ENCODE measurements at places on chromosomes 13 and 19.

GRCh38 chr13:111326981-111327642 is 6.7 kb downstream of the TEX29 start:
- no peak for DNase-seq

- DNase-seq: no peak
These were observed 155.6 kb downstream of the COG6 start for GRCh38 chr13:39811051-39811450.

GRCh38 chr13:97012251-97013048 is 18.2 kb upstream of the OXGR1 start:
- DNase-seq: no peak

- DNase-seq: no peak
These were observed 621.5 kb upstream of the ATXN8OS start for GRCh38 chr13:69485991-69486592.

GRCh38 chr13:114032126-114032799 is 58.4 kb upstream of the C13orf46 start:
- DNase-seq: no peak

DNA sequence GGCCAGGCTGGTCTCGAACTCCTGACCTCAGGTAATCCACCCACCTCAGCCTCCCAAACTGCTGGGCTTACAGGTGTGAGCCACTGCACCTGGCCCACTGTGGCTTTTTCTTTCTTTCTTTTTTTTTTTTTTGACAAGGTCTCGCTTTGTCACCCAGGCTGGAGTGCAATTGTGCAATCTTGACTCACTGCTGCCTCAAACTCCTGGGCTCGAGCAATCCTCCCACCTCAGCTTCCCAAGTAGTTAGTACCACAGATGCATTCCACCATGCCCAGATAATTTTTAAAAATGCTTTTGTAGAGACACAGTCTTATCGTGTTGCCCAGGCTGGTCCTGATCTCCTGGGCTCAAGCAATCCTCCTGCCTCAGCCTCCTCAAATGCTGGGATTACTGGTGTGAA is 12.1 kb upstream of the FCGBP start:
- no peak for DNase-seq

- DNase-seq: no peak
These were observed 490.5 kb upstream of the SLC10A2 start for GRCh38 chr13:103556681-103557080.

GRCh38 chr19:7817801-7818200 is 12.2 kb upstream of the EVI5L start:
- DNase-seq: no peak

DNA sequence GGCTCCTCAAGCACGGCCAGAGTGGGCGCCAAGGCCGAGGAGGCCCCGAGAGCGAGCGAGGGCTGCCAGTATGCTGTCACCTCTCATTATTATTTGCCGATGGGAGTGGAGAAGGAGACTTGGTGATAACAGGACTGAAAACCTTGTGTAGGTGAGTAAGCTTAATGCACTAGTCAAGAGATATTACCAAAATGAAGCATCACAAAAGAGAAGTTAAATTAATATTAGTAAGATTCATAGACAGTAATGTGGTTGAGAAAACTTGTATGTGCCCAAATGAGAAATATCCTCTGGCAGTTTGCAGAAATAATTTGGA is 204.5 kb upstream of the SLITRK1 start:
- DNase-seq: no peak

GRCh38 chr13:52929846-52930245 is 81.4 kb upstream of the PCDH8 start:
- DNase-seq: no peak

GRCh38 chr13:47291107-47291656 is 394.3 kb upstream of the HTR2A start:
- no peak for DNase-seq

DNA sequence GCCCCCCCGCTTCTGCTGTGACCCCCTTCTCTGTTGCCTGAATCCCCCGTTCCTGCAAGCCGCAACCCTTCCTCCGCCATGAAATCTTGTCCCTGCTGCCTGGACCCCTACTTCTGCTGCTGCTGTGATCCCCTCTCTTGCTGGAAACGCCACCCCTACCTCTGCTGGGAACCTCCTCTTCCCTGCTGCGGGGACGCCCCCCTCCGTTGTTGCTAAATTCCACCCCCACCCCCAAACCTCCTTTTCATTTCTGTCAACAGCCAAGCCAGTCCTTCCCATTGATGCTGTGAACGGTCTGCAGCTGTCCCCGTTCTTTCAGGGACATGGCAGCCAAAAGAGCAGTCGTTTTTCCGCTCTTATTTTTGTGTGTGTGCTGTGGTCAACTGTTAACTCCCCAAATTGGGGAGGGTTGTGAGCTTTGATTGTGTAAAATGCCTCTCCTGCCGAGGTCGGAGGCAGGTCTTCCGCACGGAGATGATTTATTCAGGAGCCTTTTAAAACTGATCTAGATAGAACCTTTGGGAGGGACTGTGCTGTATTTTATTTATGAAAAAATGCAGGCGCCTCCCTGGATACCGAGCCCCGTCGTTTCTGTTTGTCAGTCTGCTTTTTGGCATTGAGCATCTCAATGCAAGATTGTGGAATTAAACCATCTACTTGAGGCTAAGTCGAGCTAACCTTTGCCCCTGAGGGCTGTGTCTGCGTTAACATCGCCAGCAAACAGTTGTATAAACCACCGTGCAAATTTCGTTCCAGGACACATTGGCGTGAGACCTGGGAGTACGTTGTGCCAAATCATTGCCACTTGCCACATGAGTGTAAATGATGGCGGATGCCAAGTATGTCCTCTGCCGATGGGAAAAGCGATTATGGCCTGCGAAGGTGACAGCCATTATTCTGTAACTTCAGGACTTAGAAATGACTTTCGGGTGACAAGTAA is 27.9 kb upstream of the NDUFS7 start:
- DNase-seq: no peak

DNA sequence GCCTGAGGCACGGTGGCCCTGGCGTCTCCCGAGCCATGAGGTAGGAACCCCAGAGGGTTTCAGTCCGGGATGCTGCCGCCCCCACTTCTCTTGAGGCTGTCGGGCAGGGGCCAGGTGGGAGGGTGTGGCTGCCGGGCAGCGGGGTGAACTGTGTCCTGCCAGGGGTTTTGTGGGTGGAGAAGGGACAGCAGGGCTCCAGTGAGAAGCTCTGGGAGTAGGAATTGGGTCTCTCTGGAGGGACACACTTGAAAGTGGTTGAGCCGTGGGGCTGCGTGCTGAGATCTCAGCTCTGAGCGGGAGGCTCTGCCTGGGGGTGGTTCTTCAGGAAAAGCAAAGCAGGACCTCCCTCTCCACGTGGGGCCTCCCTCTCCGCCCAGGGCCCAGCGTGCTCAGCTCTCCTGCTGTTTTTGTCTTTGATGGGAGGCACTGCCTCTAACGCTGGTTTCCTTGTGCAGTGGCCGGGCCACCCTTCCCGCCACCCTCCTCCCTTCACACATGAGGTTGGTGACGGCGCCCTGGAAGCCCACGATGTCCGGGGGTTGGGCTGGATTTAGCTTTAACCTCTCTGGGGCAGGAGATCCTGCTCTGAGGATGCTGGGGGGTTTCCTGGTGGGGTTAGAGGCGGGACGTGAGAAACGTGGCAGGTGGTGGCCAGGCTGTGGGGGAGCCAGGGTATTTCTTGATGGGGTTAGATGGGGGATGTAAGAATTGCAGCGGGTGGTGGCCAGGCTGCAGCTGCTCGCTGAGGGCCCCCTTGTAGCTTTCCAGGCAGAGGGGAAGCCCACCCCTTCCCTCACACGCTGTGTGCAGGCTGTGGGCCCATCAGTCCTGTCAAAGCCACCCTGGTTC is 15.3 kb upstream of the ZNF554 start:
- no peak for DNase-seq

DNA sequence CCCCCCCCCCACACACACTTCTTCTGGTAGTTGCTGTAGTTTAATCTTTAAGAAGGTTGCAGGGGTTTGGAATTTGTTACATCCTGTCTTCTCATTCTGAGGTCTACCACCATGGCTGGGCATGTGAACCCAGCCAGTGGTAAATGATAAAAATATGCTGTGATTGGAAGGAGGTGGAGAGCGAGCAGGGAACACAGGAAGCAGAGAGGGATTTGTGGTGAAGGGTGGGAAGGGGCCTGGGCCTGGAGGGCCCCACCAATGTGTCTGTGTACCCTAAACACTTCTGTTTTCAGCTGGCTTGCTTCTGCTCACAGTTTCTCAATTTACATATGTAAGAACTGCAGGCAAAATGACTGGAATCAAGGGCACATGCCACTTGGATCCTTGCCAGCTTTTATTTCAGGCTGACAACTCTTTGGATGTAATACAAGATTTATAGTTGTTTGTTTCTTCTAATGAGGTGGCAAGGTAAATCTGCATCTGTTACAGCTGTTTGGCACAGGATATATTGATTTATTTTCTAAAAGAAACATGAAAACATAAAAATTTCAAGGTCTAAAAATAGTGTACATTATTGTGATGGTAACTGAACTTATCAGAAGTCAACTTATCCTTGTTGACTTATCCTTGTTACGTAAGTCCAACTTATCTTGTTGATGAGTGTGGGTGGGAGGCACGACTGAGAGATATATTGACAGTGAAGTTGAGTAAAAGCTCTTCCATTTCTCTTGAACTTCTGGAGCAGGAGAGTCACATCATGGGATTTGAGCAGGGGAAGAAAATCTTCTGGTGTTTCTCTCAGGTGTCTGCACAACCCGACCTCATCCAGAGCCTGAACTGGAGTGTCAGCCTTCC is 313.2 kb downstream of the SHISA2 start:
- no peak for DNase-seq

DNA sequence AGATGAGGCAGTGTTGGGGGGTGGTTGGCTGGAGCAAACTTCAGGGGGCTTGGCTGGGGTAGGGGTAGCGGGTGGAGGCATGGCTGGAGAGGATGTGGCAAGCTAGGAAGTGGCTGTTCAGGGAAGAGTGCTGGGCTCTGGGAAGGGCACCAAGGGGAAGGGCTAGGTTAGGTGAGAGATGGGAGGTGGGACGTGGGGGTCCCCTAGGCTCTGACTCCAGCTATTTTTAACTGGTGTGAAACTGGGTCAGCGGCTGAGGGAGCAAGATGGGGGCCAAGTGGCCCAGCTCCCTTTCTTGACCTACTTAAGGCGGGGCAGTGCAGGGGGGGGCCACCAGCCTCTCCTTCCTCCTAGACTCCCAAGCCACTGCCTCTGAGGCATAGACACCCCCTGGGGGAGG is 7.3 kb downstream of the KCNC3 start:
- DNase-seq: no peak

DNA sequence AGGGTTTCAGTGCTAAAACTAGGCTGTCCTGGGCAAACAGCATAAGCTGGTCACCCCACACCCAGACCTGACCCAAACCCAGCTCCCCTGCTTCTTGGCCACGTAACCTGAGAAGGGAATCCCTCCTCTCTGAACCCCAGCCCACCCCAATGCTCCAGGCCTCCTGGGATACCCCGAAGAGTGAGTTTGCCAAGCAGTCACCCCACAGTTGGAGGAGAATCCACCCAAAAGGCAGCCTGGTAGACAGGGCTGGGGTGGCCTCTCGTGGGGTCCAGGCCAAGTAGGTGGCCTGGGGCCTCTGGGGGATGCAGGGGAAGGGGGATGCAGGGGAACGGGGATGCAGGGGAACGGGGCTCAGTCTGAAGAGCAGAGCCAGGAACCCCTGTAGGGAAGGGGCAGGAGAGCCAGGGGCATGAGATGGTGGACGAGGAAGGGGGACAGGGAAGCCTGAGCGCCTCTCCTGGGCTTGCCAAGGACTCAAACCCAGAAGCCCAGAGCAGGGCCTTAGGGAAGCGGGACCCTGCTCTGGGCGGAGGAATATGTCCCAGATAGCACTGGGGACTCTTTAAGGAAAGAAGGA is 2.8 kb downstream of the PPP1R12C start:
- no peak for DNase-seq

- no peak for DNase-seq
These were observed 69.1 kb downstream of the ARHGEF18 start for GRCh38 chr19:7417671-7418324.

DNA sequence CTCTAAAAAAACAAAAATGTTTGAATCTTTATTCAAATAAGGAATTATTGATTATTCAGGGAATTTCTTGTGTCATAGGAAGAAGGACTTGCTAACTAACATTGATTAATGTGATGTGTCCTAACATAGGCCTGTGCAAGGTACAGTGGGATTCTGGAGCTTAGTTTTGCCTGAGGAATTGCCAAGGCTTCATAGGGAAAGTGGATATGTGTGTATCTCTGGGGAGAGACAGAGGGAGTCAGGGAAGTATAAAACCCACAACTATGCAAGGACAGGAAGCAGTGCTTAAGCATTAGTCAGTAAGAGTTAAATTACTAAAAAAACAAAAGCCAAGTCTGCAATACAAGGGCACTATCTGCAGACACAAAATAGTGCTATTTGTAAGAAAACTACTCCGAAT is 59.6 kb downstream of the WDFY2 start:
- DNase-seq: no peak

GRCh38 chr13:93730780-93731179 is 504.2 kb downstream of the GPC6 start:
- DNase-seq: no peak

- no peak for DNase-seq
These were observed 42.0 kb downstream of the MRPL57 start for GRCh38 chr13:21218351-21219035.

GRCh38 chr19:45218426-45218825 is 26.8 kb downstream of the EXOC3L2 start:
- no peak for DNase-seq

DNA sequence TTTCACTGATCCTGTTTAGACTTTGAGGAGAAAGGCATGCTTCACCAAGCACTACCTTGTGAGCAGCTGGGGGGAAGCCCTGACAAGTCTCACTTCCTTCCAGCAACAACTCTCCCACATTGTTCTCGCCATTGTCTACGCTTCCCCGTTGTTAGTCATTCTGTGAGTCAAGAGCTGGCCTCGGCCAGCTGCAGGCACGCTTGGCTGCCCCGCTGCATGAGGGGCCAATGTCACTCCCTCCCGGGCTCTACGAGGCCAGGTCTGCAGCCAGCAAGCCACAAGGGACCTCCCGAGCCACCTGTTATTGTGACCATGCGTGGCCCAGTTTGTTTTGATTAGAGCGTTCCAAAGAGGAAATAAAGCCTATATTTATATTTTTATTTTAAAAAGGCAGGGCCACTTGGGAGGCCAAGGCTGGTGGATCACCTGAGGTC is 220.9 kb downstream of the FOXO1 start:
- DNase-seq: no peak

DNA sequence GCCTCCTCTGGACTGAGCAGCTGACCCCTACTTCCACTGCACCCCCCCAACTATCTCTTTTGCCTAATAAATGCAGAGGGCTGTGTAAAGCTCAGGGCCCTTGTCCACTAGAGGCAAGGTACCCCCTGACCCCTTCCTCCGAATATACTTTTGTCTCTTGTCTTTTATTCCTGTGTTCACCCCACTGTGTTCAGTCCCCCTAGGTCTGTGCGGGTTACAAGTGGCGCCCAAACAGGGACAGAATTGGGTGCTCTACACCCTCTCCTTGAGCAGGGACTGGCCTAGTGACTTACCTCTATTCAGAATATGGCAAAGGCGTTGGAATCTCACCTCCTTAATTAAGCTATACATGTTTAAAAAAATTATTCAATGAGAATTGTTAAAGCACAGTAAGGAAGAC is 15.0 kb downstream of the ZNF350 start:
- no peak for DNase-seq

GRCh38 chr13:85618521-85618920 is 180.7 kb downstream of the SLITRK6 start:
- DNase-seq: no peak
